ENCODE measurements at places on chromosomes 5 and 9.
A peak's percentile ranks its signal among the peaks of the same experiment; 100 is the strongest.

GRCh38 chr9:128406848-128407391 lies 13.7 kb upstream of the CERCAM start:
- DNase-seq = no peak

GRCh38 chr5:82367930-82368329 lies 89.8 kb upstream of the RPS23 start:
- no peak for DNase-seq

DNA sequence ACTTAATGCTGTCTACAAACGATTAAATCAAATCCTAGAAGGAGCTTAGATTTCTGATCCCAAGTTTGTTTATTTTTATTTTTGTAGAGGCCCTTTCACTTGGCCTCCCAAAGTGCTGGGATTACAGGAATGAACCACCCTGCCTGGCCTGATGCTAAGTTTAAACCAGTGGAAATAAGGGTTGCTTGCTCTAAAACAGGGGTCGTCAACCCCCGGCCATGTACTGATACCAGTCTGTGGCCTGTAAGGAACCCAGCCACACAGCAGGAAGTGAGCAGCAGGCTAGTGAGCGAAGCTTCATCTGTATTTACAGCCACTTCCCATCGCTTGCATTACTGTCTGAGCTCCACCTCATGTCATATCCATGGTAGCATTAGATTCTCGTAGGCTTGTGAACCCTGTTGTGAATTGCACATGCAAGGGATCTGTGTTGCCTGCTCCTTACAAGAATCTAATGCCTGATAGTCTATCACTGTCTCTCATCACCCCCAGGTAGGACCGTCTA lies 11.4 kb downstream of the TTC1 start:
- no peak for DNase-seq

DNA sequence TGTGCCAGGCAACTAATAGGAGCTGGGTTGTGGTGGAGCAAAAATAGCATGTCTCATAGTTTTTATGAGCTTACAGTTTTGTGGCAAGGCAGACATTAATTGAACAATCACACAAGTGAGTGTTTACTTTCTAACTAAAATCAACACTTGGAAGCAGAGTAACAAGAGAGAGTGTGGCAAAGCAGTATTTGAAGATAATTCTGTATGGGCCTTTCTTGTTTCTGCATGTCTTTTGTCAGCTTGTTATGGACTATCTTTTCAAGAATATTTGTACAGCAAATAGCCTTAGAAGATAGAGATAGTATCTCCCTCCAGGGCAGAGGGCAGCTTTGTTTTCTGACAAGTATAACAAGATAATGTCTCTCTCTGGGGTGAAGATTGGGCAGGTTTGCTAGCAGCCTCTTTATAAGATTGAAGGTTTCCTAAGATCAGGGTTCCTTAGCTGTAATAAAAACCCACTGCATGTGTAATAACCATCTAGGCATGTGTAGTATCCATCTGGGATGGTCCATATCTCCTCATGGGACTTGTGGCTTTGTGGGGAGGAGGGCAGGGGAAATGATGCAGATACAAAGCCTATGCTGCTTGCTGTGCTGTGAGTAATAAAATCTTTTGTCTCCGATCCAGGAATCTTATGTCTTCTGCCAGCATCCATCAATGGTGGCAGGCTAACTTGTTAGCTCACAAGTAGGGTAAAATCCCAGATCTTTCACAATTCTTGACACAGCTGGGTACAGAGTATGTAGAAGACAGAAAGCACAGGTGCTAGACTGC lies 479.9 kb downstream of the KDM4C start:
- peak; percentile 92 for DNase-seq

- no peak for DNase-seq
Measured at GRCh38 chr9:112753725-112754124, 3.2 kb downstream of the SNX30 start.

- DNase-seq = no peak
Measured at GRCh38 chr5:112413611-112414010, 5.5 kb downstream of the EPB41L4A start.

GRCh38 chr5:149005077-149005892 lies 57.6 kb downstream of the SH3TC2 start:
- no peak for DNase-seq

DNA sequence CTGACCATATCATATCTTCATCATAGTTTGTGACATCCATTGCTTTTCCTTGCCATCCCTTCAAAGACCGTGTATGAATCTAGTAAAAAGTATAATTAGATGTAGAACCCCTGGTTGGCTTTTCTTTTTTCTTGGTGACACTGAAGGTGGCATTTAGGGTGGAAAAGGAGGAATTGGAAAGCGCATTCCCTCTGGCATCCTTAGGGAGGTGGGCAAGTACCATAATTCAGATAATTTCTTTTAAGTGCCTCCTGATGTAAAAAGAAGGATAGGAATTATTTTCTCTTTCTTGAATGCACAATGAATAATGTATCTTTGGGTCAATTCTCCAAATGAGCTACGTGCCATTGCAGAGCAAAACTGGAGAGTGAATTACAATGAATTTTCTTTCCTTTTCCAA lies 73.2 kb upstream of the SMARCA2 start:
- no peak for DNase-seq

DNA sequence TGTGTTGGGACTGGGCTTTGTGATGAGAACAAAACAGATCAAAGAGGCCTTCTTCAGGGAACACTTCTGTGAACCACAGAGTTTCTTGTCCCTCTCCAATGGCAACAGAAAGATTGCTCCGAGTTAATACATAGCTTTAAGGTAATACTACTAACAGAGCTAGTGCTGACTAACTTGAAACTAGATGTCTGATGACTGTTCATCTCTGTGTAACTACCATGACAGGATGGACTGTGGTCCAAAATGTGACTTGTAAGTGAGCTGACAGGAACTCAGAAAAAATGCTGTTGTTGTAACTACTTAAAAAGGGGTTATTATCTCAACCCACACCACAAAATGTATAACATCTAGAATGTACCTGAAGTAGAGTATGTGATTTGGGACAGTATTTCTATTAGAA lies 630.2 kb upstream of the DMAC1 start:
- DNase-seq = no peak

GRCh38 chr5:122236270-122237040 lies 75.6 kb upstream of the SNCAIP start:
- DNase-seq = no peak

DNA sequence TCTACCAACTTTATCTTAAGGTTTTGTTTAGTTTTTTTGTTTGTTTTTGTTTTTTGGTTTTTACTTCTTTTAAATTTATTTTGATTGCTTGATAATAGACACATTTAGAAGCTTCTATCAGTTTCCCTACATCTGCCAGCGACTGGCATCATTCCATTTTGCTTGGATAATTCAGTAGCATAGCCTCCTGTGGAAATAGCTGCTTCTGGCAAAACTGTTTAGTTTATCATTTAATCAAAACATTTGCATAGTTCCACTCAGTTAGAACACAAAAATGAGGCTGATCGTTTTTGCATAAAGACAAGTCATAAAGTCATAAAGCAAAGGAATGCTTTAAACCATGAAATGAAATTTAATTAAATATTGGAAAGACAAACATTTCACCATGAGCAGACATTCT lies 133.7 kb upstream of the NFIL3 start:
- no peak for DNase-seq

GRCh38 chr5:1833264-1834021 lies 32.2 kb downstream of the NDUFS6 start:
- no peak for DNase-seq

DNA sequence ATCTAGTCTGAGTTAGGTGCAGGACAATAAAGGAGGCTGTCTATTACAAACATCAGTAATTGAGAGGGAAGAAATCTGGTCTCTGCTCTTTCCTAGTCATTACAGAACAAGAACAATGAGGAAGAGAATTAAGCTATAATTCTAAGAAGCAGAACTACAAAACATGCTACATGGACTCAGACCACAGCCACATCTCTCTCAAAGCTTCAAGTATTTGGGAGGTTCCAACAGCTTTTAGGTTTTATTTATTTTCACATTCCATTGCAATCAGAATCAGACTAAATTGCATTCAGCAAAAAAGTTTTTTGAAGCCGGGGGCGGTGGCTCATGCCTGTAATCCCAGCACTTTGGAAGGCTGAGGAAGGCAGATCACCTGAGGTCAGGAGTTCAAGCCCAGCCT lies 1.1 kb upstream of the GRPEL2 start:
- DNase-seq = no peak

Data from NCI-H1105 treated with DMSO at 0.1 percent for 48 hours (cell line).